ENCODE measurements at places on chromosomes 11 and 22. TPM values are rescaled to one million over a fixed set of nuclear protein-coding genes. Genes with fewer than 3 reads are reported as not detected.

- DNase-seq = no peak
Observed at GRCh38 chr22:19674129-19674928, 40.0 kb upstream of the SEPTIN5 start.

- no peak for DNase-seq
Observed at GRCh38 chr11:128246810-128247594, 340.4 kb downstream of the ETS1 start.

DNA sequence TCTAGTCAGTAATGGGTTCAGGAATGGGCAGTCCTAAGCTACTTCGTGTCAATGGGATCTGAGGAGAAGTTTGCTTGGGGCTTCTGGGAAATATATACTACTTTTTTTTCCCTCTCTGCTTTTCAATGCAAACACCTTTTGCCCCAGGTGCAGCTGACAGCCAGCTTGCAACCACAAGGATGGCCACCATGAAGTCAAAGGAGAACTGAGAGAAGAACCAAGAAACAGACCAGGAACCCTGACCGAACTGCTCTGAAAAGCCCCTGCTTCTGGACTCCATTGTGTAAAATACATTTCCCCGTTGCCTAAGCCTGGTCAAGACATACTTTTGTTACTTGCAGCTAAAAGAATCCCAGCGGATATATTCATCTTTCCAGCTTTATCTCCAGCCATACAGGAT, 20.1 kb upstream of the CD44 start:
- DNase-seq = no peak

DNA sequence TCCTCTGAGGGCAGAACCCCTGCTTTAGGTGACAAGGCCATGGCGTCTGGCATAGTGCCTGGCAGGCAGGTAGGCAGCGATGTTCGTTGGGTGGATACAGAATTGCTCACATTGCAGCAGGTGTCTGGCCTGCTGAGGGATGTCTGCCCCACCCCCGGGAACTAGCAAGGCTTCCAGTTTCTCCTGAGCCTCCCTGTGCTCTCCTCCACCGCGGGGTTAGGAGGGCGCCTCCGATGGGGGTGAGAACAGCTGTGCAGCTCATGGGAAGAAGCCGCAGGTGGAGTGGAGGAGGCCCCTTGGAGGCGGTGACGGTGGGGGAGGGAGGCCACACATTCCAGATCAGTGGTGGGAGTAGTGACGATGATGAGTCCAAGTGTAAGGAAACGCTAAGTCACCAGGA, 48.3 kb upstream of the JAM3 start:
- no peak for DNase-seq

- no peak for DNase-seq
Observed at GRCh38 chr11:95296165-95296564, 65.2 kb upstream of the SESN3 start.

DNA sequence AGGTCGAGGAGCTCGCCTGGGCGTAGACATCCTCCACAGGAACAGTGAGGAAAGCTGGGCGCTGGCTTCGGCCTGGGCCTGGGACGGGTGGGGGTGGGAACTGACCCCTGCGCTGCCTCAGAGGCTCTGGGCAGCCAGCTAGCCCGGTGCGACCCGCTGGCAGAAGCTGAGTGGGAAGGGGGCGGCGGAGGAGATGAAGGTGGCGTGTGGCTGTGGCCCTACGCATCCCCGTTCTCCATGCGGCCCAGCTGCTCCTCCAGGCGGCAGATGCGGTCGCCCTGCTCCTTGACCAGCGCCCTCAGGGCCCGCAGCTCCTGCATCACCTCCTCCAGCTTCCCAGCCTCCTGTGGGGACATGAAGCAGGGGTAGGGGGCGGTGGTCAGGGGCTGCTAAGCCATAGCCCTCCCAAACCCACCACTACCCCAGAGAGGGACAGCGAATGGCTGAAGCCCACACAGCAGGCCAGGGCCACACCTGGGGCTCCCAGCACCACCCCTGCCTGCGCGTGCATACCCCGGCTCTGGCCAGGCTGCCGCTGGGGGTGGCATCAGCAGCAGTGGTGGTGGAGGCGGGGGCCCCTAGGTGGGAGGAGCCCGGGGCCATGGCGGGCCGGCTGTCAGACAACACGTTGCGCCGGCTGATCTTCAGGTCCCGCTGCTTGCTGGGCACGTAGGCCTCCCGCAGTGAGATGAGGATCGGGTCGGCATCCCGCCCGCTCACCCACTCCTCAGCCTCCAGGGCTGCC, 848 bp upstream of the PTPRCAP start:
- DNase-seq = no peak

DNA sequence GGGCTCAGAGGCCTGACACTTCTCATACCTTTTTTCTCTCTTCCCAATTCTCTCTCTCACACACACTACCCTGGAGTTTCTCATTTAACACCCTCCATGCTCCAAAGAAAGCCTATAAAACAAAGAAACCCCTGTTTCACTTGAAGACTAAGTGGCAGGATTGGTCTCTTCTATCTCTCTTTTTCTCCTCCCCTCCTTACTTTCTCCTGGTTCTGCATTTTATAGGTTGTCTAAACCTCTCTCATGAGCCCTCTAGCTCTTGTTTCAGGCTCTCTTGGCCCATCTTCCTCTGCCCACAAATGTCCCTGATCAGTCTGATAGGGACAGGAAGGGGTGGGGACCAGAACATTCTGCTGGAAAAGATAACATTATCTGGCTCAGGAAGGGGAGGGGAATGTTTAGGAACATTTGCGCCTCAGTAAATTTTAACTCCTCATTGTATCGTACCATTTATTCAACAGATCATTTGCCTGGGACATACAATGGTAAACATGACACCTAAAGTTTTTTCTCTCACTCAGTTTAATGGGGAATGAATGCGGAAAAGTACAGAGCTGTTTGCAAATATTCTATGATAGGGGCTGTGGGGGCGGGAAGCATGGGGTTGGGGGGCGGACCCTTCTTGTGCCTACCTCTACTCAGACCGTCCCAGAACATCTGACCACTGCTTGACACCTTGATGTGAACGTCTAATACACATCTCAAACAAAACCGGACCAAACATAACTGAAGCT, 10.8 kb downstream of the CRYBA4 start:
- no peak for DNase-seq

GRCh38 chr11:47523490-47524225, 29.3 kb downstream of the CELF1 start:
- no peak for DNase-seq

- DNase-seq = no peak
Observed at GRCh38 chr22:49400136-49400940, 427.3 kb downstream of the BRD1 start.

DNA sequence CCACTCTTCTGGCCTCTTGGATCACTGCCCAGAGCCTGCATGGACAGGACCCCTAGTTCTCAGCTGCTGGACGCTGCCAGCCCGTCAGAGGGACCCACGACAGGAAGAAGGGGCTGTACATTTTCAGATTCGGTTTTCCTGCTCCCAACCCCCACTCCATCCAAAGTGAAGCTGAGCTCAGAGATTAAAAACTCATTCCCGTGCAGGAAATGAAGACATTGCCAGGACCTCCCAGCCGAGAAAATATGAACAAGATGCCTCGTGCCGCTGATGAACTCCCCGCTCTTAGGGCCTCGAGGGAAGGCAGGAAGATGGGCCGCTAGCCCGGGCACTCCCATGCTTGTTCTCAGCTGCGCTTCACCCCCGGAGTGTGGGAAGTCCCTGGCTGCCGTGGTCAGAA, 36.1 kb downstream of the RPUSD4 start:
- DNase-seq = no peak

- DNase-seq = no peak
Observed at GRCh38 chr11:9660886-9661285, 3.0 kb upstream of the SWAP70 start.

DNA sequence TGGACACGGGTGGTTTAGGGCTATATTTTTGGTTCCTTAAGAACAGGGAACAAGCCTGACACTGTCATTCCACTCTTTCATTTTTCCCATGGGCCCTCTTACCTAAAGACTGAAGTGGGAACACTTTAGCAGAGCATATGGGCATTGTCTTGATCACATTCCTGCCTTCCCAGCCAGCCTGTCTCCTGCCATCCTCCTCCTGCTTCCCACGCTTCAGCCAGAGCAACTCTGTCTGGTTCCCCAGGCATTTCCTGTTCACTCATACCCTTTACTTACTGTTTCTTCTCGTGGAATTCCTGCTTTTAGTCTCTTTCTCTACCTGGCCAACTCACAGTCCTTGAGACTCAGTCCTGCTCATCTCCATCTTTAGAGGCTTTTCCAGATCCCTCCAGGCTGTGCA, 22.8 kb downstream of the MRPL16 start:
- DNase-seq = no peak

Gene MS4A4A
- 7.6 TPM for total RNA-seq

Gene CFL1
- total RNA-seq = 2,016 TPM

Gene SHANK3
- 4.8 TPM for total RNA-seq
